Fibroblast of the aortic adventitia (primary cell): ENCODE measurements at places on chromosomes 6 and 20.

- DNase-seq: no peak
Measured at GRCh38 chr20:45432294-45432693, 16.4 kb downstream of the PIGT start.

DNA sequence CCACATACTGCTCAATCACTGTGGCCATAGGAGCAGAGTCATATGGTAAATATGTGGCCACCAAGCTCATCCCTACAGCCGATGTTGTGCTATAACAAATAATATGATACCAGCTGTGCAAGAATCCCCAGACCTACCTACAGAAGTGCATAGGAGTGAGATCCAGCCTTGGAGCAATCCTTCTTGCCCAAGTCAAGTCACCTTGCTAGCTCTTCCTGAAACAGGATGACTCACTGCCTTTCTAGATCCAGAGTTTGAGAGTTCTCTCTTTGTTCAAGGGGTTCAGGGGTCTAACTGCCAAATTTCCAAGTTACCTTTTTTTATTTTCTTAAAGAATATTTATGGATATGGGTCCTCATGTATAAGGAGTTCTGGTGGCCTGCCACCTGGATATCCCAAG, 195.7 kb upstream of the MAN1A1 start:
- DNase-seq: no peak

- no peak for DNase-seq
Measured at GRCh38 chr6:159103396-159104162, 58.8 kb upstream of the TAGAP start.

GRCh38 chr6:111027219-111027618, 45.4 kb downstream of the RPF2 start:
- DNase-seq: no peak

GRCh38 chr6:168778201-168778600, 337.2 kb downstream of the SMOC2 start:
- peak; percentile 45 for DNase-seq

DNA sequence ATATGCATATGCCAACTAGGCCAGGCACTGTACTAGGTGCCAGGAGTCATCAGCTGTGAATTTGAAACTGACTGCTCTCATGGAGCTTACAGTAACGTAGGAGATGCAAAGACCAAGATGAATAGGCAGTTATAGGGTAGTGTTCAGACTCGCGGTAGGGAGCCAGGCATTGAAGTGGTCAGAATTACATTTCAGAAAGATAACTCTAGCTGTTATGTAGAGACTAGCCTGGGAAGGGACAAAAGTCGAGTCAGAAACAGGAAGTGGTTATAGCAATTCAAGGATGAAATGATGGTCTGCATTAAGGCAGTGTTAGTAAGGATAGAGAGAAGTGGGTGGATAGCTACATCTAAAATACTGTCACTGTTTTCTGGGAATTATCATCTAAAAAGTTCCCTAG, 56.6 kb downstream of the PCMT1 start:
- no peak for DNase-seq

GRCh38 chr6:50998905-50999304, 180.2 kb downstream of the TFAP2B start:
- no peak for DNase-seq

DNA sequence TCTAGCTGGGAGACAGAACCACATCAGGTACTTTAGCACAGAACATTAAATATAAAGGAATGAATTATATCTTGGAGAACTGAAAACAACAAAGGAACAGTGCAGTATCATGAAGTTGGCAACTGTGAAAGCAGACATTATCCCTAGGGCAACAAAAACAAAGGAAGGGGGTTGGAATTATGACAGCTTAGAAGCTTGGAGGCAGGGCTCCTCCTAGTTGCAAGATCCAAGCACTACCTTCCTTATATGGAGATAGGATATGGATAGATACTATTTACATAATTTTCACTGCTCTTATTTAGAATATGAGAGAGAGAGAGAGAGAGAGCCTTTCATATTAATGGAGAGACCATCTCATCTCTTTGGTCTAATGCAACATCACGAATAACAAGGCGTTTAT, 27.0 kb downstream of the TMEM14A start:
- peak; percentile 12 for DNase-seq

DNA sequence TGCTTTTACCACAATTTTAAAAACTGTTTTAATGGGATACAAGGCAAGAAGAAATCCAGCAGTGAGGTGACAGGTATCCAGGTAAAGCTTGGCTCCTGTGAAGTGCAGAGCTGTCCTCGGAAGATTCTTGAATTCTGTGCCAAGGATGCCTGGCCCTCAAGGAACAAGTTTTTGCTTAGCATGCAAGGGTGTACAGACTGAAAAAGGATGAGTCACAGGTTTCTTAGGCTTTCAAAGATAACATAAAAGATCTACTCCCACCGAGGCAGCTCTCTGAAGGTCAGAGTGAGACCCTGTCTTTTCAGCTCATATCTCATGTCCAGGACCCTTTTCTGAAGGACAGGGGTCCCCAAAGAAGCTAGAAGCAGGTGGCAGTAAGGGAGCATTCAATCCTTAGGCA, 83.3 kb downstream of the CHD6 start:
- peak; percentile 10 for DNase-seq

GRCh38 chr6:129923530-129924250, 62.6 kb upstream of the TMEM244 start:
- peak; percentile 37 for DNase-seq

- DNase-seq: peak; percentile 76
Measured at GRCh38 chr6:75266716-75267291, 17.8 kb downstream of the TMEM30A start.

DNA sequence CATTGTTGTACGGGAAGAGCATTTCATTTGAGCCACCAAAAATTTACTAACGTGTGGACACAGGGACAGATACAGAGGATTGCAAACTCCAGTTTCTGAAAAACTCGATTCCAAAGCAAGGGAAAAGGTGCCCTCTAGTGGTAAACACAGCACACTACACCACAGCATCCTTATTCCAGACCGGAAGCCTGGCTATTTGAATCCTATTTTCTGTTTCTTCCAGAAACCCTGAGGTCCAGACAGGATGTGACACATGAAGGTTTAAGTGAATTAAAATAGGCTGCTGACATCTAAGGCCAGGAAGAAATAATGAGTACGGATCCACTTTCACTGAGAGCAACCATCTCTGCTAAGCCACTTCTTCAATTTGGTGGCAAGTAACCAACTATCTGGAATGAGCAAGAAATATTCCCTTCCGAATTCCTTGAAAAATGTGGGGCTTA, 31.8 kb upstream of the GMPR start:
- peak; percentile 87 for DNase-seq

DNA sequence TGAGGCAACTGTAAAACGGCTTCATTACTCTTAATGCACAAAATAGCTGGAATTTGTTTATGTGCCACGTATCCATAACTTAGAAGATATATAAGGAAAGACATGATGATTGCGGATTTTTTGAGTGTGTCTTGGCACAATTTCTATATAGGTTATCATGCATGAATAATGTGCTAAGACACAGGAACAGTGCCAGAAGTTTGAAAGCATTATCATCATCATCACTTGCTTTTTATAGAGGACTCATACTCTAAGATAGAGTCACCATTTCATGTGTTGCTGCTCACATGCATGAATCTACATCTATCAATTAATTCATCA, 113.4 kb downstream of the ELOVL4 start:
- no peak for DNase-seq

GRCh38 chr20:44714701-44715498, at the start of gene CCN5:
Gene CCN5, plus strand, starts transcription at chr20:44715369. Its CDS starts 22 bp downstream, at chr20:44715391.
- peak; percentile 91 for DNase-seq

DNA sequence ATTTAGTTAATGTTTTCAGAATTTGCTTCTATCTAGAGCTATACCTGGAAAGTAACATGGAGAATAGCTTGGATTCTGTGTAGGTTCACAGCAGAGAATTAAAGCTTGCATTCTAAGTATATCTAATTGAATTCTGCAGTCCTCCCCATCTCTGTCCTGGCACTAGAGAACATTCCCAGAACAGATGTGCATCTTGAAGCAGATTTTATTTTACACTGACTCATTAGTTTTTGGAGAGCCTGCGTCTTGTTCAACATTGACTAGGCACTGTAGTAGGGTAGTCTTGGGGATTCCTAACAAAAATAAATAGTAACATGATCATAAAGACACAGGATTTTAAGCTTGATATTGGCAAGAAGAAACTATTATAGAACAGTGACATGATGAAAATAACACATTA, 36.2 kb upstream of the BAG2 start:
- peak; percentile 19 for DNase-seq
